ENCODE measurements at places on chromosomes 2 and 18. TPM values are rescaled to one million over a fixed set of nuclear protein-coding genes. Genes with fewer than 3 reads are reported as not detected.

BMP10 gene
- not detected for total RNA-seq

DTNA gene
- not detected for total RNA-seq

PSTPIP2 gene
- 29.2 TPM for total RNA-seq

- no peak overlapping the region for H3K27ac ChIP-seq
- H3K4me1 ChIP-seq = no peaks in the 10 kb centered on the region
- no peaks in the 10 kb centered on the region for H3K36me3 ChIP-seq
- no peaks in the 10 kb centered on the region for H3K27me3 ChIP-seq
These were observed 616.8 kb upstream of the VRK2 start for GRCh38 chr2:57429831-57430230.

DNA sequence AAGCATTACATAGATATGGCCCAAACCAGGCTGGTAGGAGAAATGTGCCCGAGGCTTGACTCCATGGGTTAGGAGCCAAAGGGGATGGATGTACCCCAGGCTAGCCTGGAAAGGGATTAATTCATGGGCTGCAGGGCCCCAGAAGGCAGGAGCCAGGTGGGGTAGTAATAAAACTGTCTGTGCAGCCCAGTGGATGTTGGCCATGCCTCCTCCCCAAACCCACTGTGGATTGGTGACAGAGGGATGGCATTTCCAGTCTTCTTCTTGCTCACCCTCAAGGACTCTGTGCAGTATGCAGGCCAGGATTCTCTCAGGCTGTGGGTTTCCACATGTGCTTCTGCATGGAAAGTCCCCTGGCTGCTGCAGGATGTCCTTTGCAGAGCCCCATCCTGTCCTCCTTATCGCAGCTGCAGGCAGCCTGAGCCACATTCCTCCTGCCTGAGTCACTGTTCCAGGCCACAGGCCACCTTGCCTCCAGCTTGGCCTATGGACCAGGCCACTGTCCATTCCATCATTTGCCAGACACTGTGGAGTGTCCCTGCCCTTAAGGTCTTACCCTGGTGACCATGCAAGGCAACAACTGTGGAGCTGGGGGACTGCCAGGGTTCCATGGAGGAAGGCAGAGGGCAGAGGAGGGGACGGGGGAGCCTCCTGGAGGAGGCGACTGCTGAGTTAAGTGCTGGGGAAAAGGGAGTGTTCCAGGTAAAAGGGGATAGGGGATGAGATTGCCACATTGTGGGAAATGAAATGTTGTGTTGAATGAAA, 38.9 kb downstream of the INO80C start:
- no peaks in the 10 kb centered on the region for H3K27me3 ChIP-seq
- peaks cover 14% of the 10 kb centered on the region for H3K4me1 ChIP-seq
- peak; percentile 62 for DNase-seq
- H3K4me3 ChIP-seq = no peak overlapping the region
- no peak overlapping the region for H3K27ac ChIP-seq
- no peaks in the 10 kb centered on the region for H3K36me3 ChIP-seq

GRCh38 chr2:231124838-231125568, at the start of gene HTR2B:
Gene HTR2B, minus strand, starts transcription at chr2:231125042. Its CDS starts 1,278 bp downstream, at chr2:231123764.
- no peaks in the 10 kb centered on the region for H3K27me3 ChIP-seq
- H3K4me3 ChIP-seq = peak within 1 kb of the TSS; percentile 26
- H3K27ac ChIP-seq = no peak within 1 kb of the TSS
- peaks cover 17% of the 10 kb centered on the region for H3K4me1 ChIP-seq
- H3K36me3 ChIP-seq = peaks cover 2% of the 10 kb centered on the region

DNA sequence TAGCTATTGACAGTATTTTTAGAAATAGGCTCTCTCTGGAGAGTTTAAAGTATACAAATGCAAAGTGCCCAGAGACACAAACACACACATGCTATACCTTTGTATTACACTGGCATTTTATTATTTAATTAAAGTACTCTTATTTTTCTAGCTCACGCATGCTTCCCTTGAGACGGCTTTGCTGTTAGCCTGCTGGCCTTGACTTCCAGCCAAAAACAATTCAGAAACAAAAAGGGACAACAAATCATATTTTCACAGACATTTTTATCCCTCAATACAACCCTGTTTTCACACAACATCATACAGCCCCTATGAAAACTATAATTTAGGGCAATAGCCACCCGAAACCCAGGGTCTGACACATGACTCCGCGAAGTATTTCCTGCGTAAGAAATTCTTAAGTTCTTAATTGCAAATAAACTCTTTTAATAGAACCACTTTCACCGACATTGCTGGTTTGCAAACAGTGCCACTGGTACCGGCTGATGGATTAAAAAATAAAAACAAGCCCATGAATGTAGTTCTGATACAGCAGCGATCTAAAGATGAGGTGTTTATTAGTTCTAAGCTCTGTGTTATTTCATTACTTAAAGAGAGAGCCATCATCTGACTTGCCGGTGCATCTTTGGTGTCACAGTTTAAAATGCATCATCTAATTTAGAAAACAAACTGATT, 185.1 kb downstream of the TCF4 start:
- no peak overlapping the region for H3K27ac ChIP-seq
- no peaks in the 10 kb centered on the region for H3K4me1 ChIP-seq
- H3K4me3 ChIP-seq = no peak overlapping the region
- no peaks in the 10 kb centered on the region for H3K27me3 ChIP-seq

GRCh38 chr18:74785632-74786031, 188.0 kb downstream of the ZNF407 start:
- peaks cover 2% of the 10 kb centered on the region for H3K36me3 ChIP-seq
- no peak for DNase-seq
- H3K4me3 ChIP-seq = no peak overlapping the region
- no peak overlapping the region for H3K27ac ChIP-seq

All from activated CD4-positive, alpha-beta T cell treated with anti-CD3 and anti-CD28 coated beads, Interleukin-2, amount 10 ng/mL, durations not matched to agents 24 days and 14 days (primary cell).